ENCODE measurements at places on chromosomes 6 and 20.
A peak's percentile ranks its signal among the peaks of the same experiment; 100 is the strongest.

- no peak for DNase-seq
Observed at GRCh38 chr20:41572010-41572572, 46.1 kb downstream of the CHD6 start.

DNA sequence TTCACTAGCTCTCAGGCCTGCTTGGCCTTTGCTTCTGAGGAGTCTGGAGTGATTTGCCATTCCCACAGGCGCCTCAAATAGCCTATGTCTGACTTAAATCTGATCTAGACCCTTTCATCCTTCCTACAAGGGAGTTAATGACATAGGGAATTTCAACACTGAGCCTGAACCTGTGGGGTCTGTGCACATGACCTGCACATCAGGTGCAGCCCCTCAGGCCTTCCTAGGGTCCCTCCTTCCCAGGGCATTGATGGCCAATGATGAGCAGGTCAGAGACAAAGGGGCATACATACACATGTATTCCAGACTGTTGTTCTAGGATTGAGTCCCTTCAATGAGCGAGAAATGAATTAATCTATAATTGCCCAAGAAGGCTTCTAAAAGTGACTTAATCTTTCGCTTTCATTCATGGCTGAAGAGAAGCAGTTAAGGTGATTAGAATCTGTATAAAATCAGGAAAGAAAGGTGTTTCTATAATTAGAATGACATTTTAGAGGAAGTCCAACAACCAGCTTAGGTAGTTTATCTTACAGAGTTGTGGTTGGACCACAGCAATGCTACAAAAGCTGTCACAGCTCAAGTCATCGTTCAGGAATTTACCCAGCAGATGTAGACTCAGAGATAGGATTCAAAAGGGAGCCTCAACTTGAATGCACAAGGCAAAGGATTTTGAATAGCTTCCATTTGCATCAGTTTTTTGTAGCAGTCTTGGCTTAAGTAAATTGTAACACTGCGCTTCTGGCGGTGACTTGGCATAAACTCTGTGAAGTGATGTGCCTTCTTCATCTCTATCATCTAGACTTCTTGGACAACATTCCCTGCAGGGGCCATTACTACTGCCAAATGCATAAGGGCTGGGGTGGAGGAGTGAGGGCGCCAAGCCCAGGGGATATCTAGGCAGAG lies 27.0 kb upstream of the TBC1D7 start:
- peak; percentile 64 for DNase-seq

- DNase-seq, result no peak
Observed at GRCh38 chr6:72761761-72762160, 139.9 kb downstream of the KCNQ5 start.

GRCh38 chr6:129628101-129628815 lies 81.7 kb downstream of the ARHGAP18 start:
- no peak for DNase-seq
